ENCODE measurements at places on chromosomes 3 and 15.

- DNase-seq: peak; percentile 1
Measured at GRCh38 chr3:132343018-132343612, 25.9 kb downstream of the ACP3 start.

DNA sequence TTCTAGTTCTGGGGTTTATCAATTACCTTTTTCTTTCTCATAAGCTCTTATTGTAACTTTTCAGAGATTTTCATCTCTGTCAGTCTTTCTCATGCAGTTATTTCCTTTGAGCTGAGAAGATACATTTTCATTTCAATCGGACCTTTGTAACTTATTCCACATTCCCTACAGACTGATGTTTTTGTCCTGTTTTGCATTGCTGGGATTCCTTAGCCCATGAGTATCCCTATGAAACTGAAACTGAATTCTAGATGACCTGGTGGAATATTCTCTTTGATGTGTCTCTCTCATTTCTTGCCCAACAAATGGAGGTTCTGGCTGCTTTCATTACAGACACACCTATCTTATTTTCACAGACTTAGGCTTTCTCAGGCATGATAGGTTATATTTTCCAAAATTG is 10.5 kb upstream of the EPHA6 start:
- DNase-seq: no peak

GRCh38 chr3:109900783-109901182 is 563.4 kb upstream of the DPPA4 start:
- no peak for DNase-seq

GRCh38 chr3:194407423-194407822 is 8.4 kb upstream of the GP5 start:
- DNase-seq: no peak

- no peak for DNase-seq
Measured at GRCh38 chr3:112555535-112556170, 6.1 kb downstream of the ATG3 start.

GRCh38 chr3:82764521-82764920 is 1003.1 kb upstream of the GBE1 start:
- DNase-seq: no peak

GRCh38 chr3:135325096-135325495 is 530.0 kb downstream of the EPHB1 start:
- DNase-seq: no peak

DNA sequence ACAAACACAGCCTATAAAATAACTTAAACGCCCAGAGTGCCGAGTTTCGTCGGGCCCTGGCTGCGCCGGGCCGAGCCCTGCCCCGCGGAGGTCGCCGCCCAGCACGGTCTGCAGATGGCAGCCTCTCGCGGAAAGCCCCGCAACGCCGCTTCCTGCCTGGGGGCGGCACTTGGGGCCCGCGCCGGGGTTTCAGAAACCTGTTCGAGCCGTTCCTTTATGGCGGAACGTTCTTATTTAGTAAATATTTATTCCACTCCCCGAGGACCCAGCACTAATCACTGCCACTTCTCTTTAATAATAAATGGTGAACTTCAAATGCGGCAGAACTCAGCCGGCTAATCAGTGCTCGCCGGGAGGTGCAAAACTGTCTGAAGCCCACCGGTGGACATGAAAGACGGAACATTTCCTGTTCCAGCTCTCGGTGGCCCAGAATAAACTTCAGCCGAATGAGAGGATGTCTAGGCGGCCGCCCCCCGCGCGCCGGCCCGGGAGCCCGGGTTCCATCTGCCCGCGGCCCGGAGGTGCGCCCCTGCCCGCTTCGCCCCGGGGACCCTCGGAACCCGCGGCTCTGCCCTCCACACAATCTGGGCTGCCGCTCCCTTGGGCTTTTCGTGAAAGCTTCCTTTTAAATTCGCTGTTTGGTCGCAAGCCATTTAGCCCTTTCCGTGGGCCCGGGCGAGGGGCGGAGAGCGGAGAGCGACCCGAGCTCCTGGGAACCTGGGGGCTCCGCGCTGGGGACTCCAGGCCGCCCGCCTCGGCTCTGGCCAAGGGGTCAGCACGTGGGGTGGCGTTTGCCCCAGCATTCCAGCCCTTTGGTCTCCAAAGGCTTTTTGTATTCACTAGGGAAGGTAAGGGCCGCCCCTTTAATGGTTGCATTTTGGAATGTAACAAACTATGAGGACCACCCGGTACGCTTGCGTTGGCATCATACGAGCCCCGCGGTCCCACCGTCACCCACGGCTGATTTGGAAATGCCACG is 110.8 kb upstream of the ATP11B start:
- peak; percentile 57 for DNase-seq

DNA sequence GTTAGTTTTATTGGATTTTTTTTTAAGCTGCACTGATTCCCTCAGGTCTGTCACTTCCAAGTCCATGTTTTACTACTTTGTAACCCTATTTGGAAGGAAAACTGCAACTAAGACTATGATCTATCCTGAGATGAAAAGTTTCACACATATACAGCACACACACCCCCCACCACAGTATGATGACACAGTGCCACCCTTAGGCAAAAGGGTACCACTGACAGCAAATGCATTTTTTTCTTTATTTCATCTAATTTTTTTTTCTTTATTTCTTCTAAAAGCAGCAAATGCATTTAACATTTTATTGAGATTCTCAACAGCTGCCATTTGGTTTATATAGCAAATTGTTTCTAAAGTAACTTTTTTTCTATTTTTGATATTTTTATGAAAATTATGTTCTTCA is 21.2 kb downstream of the NGRN start:
- DNase-seq: peak; percentile 25

DNA sequence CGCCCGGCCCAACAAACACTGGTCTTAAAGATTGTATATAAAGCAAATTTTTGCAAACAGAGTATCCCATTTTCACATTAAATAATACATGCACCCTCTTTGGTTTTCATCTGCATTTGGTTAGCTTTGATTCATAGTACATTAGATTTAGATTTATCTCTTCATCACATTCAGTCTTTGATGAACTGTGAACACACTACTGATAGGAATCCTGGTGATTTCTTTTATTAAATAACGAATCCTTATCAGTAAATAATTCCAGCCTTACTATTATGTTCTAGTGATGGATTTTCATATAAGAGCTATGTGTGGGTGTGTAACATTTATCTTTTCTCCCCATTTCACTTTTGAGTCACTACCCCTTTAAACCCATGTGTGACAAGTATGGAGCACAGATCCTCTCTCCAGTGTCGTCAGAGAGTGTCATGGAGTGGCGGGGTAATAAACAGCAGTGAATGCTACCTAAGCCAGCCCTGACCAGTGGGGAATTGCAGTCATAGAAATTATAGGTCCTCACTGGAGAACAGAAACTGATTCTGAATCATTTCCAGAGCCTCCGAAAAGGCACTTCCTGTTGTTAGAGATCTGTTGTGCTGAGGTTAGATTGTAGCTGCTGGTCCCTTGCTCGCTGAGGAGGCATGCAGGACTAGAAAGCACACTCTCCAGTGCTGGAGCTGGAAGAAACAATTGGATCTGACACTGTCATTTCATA is 22.0 kb downstream of the SLC7A14 start:
- no peak for DNase-seq

- no peak for DNase-seq
Measured at GRCh38 chr15:51702710-51703109, 21.4 kb downstream of the SCG3 start.

DNA sequence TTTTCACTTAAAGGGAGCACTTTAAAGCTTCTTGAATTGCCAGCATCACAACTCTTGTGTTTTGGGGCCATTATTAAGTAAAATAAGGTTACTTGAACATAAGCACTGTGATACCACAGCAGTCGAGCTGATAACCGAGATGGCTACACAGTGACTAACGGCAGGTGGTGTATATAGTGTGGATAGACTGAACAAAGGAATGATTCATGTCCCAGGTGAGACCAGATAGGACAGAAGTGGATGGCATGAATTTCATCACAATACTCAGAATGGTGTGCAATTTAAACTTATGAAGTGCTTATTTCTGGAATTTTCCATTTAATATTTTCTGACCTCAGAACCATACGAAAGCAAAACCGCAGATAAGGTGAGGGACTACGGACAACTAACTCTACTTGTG is 40.2 kb downstream of the PBRM1 start:
- no peak for DNase-seq

GRCh38 chr3:182829761-182830405 is 36.6 kb downstream of the ATP11B start:
- no peak for DNase-seq

DNA sequence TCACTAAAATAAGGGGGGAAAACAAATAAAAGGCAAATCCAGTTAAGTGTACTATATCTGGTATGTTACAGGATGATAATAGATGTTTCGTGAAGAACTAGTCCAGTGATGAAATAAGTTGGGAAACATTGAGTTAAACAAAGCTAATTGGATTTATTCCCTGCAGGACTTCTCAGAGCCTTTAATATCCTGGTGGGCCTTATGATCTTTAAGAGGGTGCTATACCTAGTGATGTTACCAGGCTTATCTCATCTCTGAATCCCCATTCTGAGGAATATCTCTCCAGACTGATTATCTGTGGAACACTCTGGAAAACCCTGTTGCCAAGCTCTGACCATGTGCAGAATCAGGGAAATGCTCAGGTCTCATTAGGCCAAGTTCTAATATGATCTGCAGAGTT is 54.8 kb upstream of the POMGNT2 start:
- DNase-seq: no peak

- no peak for DNase-seq
Measured at GRCh38 chr3:150557725-150558124, 11.1 kb downstream of the EIF2A start.

GRCh38 chr3:131174752-131175151 is 148.1 kb downstream of the NEK11 start:
- peak; percentile 5 for DNase-seq

DNA sequence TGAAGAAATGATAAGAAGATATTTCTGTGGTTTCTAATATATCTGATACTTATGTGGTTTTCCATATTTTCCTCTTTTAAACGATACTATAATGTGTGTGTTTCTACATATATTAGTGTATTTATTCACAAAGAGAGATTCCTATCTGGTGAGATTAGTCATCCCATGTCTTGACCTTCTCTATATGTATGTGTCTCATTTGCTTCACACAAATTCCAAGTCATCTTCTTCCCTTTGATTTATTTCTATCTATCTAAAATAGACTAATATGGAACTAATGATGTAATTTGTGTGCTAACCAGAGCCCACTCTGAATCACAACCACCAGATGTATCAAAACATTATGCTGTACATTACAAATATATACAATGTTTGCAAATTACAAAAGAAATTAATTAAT is 154.7 kb upstream of the KCNMB2 start:
- no peak for DNase-seq

GRCh38 chr3:188786424-188786823 is 385.3 kb upstream of the TPRG1 start:
- DNase-seq: no peak

DNA sequence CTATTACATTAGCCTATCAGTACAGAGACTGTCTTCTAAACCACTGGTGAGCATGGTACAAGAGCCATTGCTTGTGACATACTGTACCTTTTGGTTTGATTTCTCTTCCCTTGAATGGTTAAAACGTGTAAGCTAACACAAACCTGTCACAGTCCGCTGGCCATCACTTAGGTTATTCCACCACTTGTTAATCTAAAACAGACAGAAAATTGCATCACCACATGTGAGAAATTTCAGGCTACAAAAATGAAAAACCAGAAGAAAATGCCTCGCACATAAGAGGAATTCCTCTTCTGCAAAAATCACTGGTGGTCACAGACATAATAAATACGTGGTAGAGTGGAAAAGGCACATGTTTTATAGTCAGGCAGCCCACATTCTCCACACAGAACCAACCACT is 22.1 kb downstream of the PARL start:
- DNase-seq: no peak

- no peak for DNase-seq
Measured at GRCh38 chr3:52524752-52525679, 8.6 kb downstream of the NT5DC2 start.

GRCh38 chr3:127291611-127292010 is 3.8 kb upstream of the PRR20G start:
- DNase-seq: no peak

DNA sequence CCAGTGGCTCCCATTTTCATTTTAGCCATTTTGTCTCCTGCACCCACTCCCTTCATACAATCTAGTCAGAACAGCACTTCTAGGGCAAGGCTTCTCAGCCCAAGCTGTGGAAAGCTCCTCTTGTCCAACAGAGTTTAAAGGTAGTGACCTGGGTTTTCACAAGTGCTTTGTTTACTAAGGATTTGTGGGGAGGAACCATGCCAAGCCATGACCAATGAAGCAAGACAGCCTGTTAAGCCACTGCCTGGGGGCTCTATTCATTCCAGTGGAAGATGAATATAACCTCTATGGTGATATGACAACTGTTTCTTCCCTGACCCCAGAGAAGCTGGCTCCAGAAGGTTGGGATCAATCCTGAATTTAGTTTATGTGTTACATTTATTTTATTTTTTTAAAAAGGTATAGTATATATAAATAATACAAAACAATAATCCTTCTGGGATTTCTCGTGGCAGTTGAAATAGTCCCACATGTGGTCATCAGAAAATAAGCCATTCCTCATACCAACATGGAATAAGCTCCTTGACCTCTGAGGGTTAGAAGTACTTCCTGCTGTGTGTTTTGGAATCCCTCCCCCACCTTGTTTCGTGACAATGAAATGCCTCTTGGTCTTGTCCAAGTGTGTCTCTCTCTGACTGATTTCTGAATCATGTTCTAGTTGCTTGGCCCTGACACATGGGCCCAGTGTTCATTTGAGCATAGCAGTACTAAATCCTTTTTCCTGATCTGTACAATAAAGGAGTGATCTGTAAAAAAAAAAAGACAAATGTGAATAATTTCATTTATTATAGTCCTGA is 13.3 kb upstream of the THUMPD3 start:
- DNase-seq: no peak

GRCh38 chr3:145183261-145183660 is 977.7 kb downstream of the PLOD2 start:
- no peak for DNase-seq

GRCh38 chr3:52221563-52222318 is 3.7 kb downstream of the TLR9 start:
- DNase-seq: peak; percentile 60

DNA sequence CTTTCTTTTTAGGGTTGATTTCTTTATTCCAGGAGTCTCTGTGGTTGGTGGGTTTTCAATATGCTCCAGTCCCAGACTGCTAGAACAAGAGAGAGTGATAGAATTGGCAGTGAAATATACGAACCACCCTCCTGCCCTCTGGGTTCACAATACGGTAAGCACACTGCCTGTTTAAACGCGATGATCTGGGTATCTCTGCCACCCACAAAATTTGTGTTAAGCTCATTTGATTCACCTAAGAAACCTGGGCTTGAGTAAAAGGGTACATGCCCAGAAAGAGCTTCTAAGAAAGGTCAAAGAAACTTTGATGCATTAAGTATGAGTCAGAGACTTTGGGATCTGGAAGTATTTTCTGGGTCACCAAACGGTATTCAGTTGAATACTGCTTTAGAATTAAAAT is 29.8 kb downstream of the OXNAD1 start:
- no peak for DNase-seq

- DNase-seq: no peak
Measured at GRCh38 chr3:50269977-50270413, 1.0 kb downstream of the SEMA3B start.

- no peak for DNase-seq
Measured at GRCh38 chr3:99393961-99394360, 244.4 kb upstream of the COL8A1 start.

GRCh38 chr3:128379367-128380160 is 87.1 kb downstream of the DNAJB8 start:
- DNase-seq: no peak

GRCh38 chr3:51671734-51672475 is 853 bp downstream of the TEX264 start:
- DNase-seq: peak; percentile 69

All from activated CD4-positive, alpha-beta T cell treated with anti-CD3 and anti-CD28 coated beads, Interleukin-2, amount 50 U/mL, for 48 hours (primary cell).